ENCODE measurements at places on chromosomes 13 and 19.

- no peak for DNase-seq
Measured at GRCh38 chr19:29777781-29778309, 33.9 kb upstream of the CCNE1 start.

DNA sequence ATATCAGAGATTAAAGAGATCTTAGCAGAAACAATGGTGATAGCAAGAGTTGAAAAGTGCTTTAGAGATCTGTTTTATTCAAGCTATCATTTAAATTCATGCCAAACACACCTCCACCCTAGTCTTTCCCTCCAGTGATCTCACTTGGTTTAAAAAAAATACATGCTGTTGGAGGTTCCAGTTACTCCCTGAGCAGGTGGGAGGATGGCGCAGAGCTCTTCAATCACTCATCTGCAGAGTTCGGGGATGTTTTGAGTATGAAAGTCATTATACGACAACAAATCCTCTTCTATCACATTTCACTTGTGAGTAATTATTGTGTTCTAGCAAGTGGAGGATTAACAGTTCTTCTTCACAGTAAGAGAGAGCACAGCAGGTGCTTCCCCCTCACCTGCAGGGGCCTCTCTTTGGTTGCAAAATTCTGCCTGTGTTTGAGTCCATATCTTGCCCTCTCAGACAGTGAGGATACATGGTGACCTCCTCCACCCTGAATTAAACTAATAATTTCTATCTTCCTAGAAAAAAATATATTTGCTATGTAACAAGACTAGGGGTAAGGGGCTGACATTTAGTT is 376.7 kb downstream of the LIG4 start:
- no peak for DNase-seq

GRCh38 chr19:42328106-42328505 is 2.7 kb downstream of the MEGF8 start:
- DNase-seq = no peak

GRCh38 chr13:91368101-91368500 is 20.6 kb downstream of the MIR17HG start:
- no peak for DNase-seq

DNA sequence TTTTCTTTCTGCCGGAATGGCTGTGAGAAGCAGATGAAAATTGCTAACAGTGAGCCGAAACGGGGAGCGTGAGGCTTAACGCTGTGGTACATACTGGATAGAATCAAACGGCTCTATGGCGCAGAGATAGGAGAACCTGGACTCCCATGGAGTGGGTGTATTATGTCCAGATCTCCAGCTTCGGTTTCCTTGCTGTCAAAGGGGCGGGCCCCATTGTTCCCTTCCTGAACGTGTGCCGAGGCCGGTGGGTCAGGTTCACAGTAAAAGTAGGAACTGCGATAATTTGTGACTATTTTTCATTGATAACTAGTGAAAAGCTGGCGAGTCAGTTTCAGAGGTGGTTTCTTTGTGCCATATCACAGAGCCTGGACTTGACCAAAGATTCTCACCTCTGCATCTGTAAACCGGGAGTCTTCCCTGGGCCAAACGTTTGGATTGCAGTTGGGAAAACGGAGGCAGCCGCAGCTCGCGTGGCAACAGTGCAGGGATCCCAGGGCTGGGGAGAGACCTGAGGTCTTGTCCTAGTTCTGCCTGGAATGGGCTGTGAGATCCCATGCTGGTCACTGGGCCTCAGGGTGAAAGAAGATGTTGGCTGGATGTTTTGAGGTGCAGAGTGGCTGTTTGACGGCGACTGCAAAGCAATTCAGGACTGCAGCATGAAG is 752 bp downstream of the RPL18A start:
- no peak for DNase-seq

DNA sequence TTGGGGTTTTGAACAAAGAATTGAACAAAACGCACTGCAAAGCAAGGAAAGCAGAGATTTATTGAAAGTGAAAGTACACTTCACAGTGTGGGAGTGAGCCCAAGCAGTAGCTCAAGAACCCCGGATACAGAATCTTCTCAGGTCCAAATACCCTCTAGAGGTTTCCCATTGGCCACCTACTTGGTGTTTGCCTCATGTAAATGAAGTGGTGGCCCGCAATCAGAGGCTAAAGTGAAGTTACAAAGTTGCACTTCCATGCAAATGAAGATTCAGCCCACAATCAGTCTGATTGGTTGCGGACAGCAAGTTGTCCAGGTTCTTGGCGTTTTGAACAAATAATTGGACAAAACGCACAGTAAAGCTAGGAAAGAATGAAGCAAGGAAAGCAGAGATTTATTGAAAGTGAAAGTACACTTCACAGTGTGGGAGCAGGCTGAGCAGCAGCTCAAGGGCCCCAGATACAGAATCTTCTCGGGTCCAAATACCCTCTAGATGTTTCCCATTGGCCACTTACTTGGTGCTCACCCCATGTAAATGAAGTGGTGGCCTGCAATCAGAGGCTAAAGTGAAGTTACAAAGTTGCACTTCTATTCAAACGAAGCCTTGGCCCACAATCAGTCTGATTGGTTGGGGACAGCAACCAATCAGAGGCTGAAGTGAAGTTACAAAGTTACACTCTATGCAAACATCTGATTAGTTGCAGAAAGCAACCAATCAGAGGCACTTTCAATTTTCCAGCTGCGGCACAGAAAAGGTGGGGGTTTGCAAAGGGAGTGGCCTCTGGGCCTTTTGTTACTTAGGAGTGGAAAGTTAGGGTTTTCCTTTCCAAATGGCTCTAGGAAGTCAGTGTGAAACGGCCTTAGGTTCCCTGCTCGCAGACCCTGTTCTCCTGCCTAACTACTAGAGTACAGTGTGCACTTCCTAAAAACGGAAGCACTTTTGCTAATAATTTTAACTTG is 4.8 kb upstream of the TM9SF2 start:
- DNase-seq = no peak

GRCh38 chr19:12785431-12786031 is 5.8 kb upstream of the JUNB start:
- no peak for DNase-seq

DNA sequence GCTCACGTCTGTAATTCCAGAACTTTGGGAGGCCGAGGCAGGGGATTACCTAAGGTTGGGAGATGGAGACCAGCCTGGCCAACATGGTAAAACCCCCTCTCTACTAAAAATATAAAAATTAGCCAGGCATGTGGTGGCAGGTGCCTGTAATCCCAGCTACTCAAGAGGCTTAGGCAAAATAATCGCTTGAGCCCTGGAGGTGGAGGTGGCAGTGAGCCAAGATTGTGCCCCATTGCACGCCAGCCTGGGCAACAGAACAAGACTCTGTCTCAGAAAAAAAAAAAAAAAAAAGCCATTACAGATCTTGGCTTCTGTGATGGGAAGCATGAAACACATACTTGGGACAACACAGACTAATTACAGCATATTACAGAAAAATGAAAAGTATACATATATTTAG is 1404.5 kb upstream of the SPRY2 start:
- DNase-seq = no peak

GRCh38 chr19:5145521-5146511 is 176.9 kb downstream of the KDM4B start:
- no peak for DNase-seq

- no peak for DNase-seq
Measured at GRCh38 chr13:30697996-30698401, 37.3 kb upstream of the ALOX5AP start.

DNA sequence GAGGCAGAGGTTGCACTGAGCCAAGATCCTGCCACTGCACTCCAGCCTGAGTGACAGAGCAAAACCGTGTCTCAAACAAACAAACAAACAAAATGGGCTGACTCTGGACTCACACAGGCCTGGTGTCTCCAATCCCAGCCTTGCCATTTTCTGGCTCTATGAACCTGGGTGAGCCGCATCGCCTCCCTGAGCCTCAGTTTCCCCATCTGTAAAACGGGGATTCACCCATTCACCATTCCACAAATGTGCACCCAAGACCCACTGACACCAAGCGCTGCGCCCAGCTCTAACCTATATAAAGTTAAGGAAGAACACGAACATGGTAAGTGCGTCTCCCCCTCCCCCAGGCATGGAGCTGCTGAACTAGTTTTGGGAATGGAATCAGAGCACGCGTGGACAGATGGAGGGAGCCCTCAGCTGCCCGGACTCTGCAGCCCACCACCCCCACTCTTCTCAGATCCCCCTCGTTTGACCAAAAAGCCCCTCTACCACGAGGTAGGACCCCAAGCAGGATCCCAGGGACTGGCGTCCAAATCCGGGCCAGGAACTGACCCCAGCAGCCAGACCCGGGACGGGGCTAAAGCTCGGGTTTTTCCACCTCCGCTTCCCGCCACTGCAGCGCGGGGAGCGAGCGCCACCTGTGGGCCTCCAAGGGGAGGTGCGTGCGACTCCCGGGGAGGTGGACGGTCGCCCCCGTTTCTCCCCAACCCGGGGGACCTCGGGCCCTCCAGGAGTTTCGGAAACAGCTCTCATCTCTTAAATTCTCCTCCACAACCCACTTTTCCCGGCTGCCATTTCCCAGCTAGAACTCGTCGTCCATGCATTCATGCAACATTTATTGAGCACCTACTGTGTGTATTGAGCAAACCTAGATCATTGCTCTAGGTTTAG is 33.0 kb upstream of the ADGRE5 start:
- peak; percentile 66 for DNase-seq

DNA sequence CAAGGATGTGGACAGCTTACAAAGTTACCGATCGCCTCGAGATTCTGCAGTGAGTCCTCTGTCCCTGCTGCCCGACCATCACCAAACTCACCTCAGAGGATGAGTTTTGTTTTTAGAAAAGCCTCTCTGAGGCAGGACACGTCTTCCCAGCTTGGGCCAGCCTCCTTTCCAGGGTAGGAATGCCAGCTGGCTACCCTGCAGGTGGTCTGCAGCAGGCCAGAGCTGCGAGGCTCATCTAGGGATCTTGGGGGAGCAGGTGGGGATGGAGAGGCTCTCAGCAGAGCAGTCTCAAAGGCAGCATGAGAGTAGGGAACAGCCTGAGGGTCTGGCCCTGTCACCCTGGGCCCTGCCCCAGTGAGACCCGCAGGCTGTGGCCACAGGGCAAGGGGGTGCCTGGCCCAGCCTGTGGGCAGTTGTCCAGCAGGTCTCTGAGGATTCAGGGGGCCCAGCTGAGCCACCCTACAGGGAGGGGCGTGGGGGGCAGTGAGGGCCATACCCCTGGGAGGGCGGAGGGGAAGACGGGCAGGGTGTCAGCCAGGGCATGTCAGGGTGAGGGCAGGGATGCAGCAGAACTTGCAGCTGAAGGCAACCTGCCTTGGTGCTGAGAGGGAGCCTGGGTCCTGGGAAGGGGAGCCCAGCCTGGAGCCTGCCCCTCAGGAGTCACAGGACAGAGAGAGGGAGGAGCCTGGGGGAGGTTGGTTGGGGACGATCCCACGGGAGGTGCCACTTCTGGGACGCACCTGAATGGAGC is 57.3 kb upstream of the TPM4 start:
- no peak for DNase-seq

GRCh38 chr13:41241626-41242025 is 21.8 kb downstream of the MTRF1 start:
- DNase-seq = no peak

GRCh38 chr19:38719761-38720558 is 24.3 kb downstream of the CAPN12 start:
- DNase-seq = no peak

- no peak for DNase-seq
Measured at GRCh38 chr19:50061650-50062049, 35.8 kb downstream of the ZNF473 start.

GRCh38 chr13:100789481-100789880 is 114.9 kb upstream of the TMTC4 start:
- DNase-seq = no peak

GRCh38 chr19:16366433-16367260 is 42.0 kb downstream of the KLF2 start:
- peak; percentile 59 for DNase-seq

GRCh38 chr19:50695251-50696093 is 24.1 kb downstream of the SHANK1 start:
- no peak for DNase-seq

GRCh38 chr19:8334458-8335342 is 8.4 kb downstream of the KANK3 start:
- DNase-seq = no peak

DNA sequence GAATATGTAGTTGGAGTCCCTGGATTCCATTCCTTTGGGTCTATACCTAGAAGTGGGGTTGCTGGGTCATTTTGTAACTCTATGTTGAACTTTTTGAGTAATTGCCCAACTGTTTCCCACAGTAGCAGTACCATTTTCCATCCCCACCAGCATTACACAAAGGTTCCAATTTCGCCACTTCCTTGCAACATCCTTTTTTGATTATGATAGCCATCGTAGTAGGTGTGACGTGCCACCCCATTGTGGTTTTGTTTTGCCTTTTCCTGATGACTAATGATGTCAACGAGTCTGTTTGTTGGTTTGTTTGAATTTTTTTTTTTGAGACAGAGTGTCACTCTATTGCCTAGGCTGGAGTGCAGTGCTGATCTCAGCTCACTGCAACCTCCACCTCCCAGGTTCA is 3.3 kb upstream of the PEX11G start:
- DNase-seq = no peak

DNA sequence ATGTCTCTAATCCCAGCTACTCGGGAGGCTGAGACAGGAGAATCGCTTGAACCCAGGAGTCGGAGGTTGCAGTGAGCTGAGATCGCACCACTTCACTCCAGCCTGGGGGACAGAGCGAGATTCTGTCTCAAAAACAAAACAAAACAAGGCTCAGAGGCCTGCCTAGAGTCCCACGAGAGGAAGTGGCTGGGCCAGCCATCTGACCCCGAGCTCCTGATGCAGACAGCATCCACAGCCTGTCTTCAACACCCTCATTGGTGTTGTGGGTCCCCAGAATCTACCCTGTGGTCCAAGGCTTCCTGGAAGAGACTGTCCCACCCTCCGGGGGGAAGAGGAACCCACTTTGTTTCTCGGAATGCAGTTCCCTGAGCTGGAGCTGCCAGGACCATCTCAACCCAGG is 24.7 kb downstream of the RFX1 start:
- DNase-seq = no peak
